Gastrocnemius medialis (tissue), 4 donors: ENCODE measurements at places on chromosomes 4 and X.

GRCh38 chr4:119518915-119519410, 109.6 kb downstream of the PDE5A start:
- H3K27me3 ChIP-seq = no peaks in the 10 kb centered on the region
- no peaks in the 10 kb centered on the region for H3K36me3 ChIP-seq
- H3K4me3 ChIP-seq = no peak overlapping the region
- no peak overlapping the region for H3K27ac ChIP-seq
- peaks cover 7% of the 10 kb centered on the region for H3K4me1 ChIP-seq

DNA sequence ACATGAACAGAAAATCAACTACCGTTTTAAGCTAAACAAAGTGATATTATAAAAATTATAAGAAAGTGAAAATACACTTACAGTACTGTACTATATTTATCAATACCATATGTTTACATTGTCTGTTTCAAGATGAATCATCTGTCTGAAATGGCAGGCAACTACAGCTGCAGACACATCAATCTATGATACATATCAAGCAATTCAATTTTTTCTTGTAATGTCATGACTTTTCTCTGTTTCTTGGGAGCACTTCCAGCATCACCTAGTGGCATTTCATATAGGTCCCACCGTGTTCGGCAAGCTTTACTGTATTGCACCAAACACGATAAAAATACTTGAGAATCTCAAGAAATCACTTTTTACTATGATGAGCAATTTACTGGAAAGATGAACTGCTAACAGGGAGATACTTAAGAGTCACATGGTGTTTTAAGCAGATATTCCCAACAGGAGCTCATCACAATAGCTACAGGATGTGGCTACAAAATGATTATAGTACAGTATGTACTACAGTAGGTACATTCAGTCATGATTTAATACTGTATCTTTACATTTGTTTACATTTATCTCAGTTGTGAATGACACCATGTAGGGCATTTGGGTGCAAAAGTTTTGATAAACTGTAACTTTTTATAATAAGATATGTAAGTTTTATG, 207.4 kb downstream of the ADAM29 start:
- H3K4me1 ChIP-seq = no peaks in the 10 kb centered on the region
- H3K27me3 ChIP-seq = no peaks in the 10 kb centered on the region
- H3K36me3 ChIP-seq = no peaks in the 10 kb centered on the region
- no peak overlapping the region for H3K27ac ChIP-seq
- no peak for DNase-seq

DNA sequence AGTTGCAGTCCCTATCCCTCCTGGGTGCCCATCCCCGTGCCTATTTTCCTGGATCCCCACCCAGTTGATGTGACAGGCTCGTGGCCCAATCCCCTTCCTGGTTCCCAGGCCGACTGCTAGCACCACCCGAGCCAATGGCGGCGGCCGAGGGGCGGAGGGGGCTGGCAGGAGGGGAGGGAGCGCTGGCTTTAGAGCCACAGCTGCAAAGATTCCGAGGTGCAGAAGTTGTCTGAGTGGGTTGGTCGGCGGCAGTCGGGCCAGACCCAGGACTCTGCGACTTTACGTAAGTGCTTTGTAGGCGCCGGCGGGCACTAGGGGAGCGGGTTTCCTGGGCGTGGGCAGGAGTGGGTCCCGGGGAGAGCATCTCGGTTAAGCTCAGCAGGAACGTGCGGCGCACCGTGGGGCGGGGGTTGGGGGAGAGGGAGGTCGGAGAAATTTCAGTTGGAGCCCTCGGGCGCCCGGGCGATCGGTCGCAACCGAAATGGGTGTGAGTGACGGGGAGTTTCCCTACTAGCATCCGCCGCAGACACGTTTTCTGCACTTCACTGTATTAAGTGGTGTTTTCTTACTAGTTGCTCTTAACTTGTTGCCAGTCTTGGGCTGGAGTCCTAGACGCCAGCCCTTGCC, at the start of gene PLS3:
TSS of gene PLS3 (plus strand) at position 197 of the 627 bp plus-strand sequence. CDS start 49,077 bp downstream, outside the sequence.
- H3K4me1 ChIP-seq = peaks cover 3% of the 10 kb centered on the region
- peaks cover 11% of the 10 kb centered on the region for H3K27me3 ChIP-seq
- H3K36me3 ChIP-seq = no peaks in the 10 kb centered on the region
- peak; percentile 50 for DNase-seq

DNA sequence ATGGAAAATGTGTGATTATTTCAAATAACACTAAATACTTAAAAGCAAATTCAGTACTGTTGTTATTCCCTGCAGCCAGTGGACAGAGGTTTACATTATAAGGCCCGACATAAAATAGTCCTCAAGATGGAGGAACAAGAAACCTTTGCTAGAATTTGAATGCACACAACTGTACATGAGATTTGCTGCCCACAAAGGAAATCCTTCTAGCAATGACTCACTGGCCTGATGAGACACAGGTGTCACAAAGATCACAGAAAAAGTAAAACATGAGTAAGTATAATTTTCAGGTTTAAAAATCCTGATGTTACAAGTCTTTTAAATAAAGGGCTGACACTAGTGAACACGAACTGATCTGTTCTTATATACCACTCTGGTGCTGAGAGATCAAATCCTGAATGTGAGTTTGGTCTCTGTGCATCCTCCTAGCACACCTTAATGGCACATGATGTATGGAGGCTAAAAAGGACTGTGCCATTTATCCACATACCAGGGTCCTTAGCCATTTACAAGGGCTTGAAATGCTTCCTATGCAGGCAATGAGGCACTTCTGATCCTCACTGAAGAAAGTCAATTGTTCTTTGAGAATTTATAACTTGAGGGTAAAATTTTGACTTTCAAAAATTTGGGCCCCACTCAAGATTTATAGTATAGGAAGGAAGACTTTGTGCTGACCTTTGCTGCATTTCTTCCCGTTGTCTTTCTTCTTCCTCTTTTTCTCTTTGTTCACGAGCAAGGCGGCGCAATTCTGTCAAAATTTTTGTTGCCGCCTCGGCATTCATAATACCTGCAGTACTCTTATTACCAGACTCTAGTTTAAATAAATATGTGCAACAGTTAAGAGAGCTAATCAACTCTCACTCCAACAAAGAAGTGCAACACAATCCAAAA, 23.0 kb downstream of the MAP7D3 start:
- DNase-seq = no peak
- H3K27ac ChIP-seq = no peak overlapping the region
- H3K4me3 ChIP-seq = no peak overlapping the region
- no peaks in the 10 kb centered on the region for H3K36me3 ChIP-seq

DNA sequence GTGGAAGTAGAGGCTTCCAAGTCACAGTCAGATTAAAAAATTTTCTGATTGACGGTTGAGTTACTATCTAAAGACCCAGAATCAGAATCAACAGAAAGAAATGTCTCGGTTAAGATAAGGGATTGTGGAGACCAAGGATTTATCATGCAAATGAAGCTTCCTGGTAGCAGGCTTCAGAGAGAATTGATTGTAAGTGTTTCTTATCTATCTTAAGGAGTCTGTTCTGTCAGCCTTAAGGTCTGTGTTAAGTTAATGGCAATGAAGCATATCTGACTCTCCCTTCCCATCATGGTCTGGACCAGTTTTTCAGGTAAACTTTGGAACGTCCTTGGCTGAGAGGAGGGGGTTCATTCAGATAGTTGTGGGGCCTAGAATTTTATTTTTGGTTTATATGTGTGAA, 780.2 kb downstream of the FAM133A start:
- no peaks in the 10 kb centered on the region for H3K4me1 ChIP-seq
- H3K36me3 ChIP-seq = no peaks in the 10 kb centered on the region
- no peak overlapping the region for H3K27ac ChIP-seq
- DNase-seq = no peak
- no peaks in the 10 kb centered on the region for H3K27me3 ChIP-seq
- H3K4me3 ChIP-seq = no peak overlapping the region

- H3K4me1 ChIP-seq = peaks cover 11% of the 10 kb centered on the region
- no peak overlapping the region for H3K27ac ChIP-seq
- no peak for DNase-seq
Observed at GRCh38 chr4:128380306-128380705, 92.7 kb upstream of the PGRMC2 start.

- peaks cover 5% of the 10 kb centered on the region for H3K4me1 ChIP-seq
- H3K27me3 ChIP-seq = no peaks in the 10 kb centered on the region
- no peak overlapping the region for H3K27ac ChIP-seq
- no peaks in the 10 kb centered on the region for H3K36me3 ChIP-seq
- no peak for DNase-seq
- H3K4me3 ChIP-seq = no peak overlapping the region
Observed at GRCh38 chr4:41050116-41050515, 164.2 kb downstream of the APBB2 start.

DNA sequence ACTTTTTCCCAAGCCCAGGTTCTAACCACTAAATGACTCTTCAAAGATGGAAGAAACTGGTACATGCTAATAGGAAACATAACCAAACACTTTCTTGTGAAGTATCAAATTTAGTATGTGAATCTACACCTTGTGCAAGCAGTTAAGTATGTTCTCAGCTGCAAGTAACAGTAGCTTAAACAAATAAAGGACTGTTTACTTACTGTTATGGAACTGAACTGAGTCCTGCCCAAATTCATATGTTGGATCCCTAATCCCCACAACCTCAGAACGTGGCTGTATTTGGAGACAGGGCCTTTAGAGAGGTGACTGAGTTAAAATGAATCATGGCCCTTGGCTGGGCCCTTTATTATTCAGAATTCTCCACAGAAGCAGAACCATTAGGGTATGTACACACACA, 178.7 kb downstream of the KDR start:
- no peak overlapping the region for H3K4me3 ChIP-seq
- no peaks in the 10 kb centered on the region for H3K36me3 ChIP-seq
- no peaks in the 10 kb centered on the region for H3K27me3 ChIP-seq
- H3K27ac ChIP-seq = no peak overlapping the region
- no peak for DNase-seq

DNA sequence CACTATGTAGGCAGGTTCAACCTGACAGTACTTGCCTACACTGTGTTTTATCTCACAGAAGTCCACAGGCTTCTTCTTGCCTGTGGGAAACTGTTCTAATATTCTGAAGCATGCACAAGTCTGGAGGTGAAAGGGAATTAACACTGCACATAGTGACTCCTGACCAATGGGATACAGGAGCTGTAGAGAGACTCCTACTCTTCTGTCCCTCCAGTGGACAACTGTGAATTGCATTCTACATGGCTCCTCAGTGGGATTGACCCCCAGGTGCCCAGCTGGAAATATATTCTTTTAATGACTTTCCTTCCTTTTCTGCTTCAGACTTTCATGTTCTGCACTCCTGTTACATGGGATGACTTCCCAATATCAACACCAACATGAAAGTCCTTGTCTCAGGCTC, 8.2 kb upstream of the YIPF6 start:
- H3K27me3 ChIP-seq = no peaks in the 10 kb centered on the region
- H3K36me3 ChIP-seq = no peaks in the 10 kb centered on the region
- H3K27ac ChIP-seq = no peak overlapping the region
- no peak for DNase-seq
- no peaks in the 10 kb centered on the region for H3K4me1 ChIP-seq
- no peak overlapping the region for H3K4me3 ChIP-seq

GRCh38 chrX:5802391-5802790, 426.3 kb downstream of the NLGN4X start:
- no peaks in the 10 kb centered on the region for H3K27me3 ChIP-seq
- no peak for DNase-seq
- H3K27ac ChIP-seq = no peak overlapping the region
- H3K4me1 ChIP-seq = no peaks in the 10 kb centered on the region
- H3K4me3 ChIP-seq = no peak overlapping the region

DNA sequence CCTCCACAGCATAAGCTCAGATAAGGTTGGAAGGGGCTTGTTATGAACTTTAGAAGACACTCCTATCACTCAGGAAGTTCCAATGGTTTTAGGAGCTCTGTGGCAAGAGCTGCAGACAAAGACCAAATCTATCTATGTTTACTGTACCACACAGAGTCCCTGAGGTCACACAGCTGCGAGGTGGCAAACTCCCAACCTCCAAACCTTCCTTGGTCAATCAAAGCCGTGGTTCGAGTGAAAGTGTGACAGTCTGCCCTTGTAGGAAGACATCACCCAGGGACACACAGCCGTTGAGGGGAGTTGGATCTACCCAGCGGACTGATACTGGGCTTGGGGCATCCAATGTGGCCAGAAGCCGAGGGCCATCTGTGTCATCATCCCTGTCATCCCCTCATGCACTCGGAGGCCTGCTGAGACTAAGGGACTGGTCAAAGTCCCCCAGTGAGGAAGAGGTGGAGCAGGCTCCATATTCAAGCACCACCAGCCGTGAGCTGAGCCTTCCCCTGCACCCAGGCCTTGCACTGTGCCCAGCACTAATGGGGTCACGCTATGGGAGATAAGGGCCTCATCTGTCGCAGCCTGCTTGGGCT, 26.8 kb downstream of the MAN2B2 start:
- peaks cover 9% of the 10 kb centered on the region for H3K36me3 ChIP-seq
- no peak overlapping the region for H3K27ac ChIP-seq
- DNase-seq = no peak
- H3K4me3 ChIP-seq = no peak overlapping the region
- H3K4me1 ChIP-seq = no peaks in the 10 kb centered on the region

GRCh38 chrX:120200851-120201250, 42.4 kb downstream of the RHOXF2 start:
- H3K4me3 ChIP-seq = no peak overlapping the region
- no peaks in the 10 kb centered on the region for H3K4me1 ChIP-seq
- H3K27ac ChIP-seq = no peak overlapping the region
- H3K27me3 ChIP-seq = no peaks in the 10 kb centered on the region
- no peak for DNase-seq

DNA sequence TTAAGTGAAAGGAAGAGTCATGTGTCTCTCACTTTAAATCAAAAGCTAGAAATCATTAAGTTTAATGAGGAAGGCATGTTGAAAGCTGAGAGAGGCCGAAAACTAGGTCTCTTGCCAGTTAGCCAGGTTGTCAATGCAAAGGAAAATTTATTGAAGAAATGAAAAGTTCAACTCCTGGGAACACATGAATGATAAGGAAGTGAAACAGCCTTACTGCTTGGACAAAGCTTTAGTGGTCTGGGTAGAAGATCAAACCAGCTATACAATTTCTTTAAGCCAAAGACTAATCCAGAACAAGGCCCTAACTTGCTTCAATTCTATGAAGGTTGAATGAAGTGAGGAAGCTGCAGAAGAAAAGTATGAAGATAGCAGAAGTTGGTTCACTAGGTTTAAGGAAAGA, 24.9 kb downstream of the RHOH start:
- DNase-seq = no peak
- no peak overlapping the region for H3K4me3 ChIP-seq
- no peaks in the 10 kb centered on the region for H3K36me3 ChIP-seq

DNA sequence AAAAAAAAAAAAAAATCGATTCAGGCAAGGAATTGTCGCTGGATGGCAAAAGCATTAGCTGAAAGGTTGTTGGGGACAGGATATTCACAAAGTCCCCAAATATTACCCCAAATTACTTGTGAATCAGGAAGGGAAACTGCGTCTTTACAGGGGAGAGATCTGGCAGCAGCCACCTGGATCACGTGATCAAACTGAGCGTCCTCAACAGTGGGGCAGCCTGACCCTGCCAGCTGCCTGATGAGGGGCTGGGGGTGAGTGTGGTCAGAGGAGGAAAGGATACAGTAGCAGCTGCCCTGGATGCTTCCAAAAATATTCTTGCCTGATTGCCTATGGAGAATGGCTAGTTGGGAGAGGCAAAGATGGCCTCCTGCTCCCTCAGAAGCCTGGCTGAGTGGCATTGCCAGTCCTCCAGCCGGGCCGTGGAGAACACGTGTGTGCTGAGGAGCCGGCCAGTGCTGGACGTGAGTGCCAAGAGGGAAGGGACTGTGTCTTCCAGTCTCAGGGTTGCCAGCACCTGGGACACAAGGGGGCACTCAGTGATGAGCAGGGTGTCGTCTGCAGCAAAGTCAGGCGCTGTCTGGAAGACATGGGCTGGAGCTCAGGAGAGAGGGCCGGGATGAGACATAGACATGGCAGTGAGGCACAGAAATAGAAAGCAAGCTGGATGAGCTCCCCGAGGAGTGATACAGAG, 3.0 kb upstream of the LAGE3 start:
- H3K4me3 ChIP-seq = no peak overlapping the region
- no peaks in the 10 kb centered on the region for H3K36me3 ChIP-seq
- H3K27me3 ChIP-seq = no peaks in the 10 kb centered on the region
- peaks cover 31% of the 10 kb centered on the region for H3K4me1 ChIP-seq
- no peak overlapping the region for H3K27ac ChIP-seq
